ENCODE measurements at places on chromosomes 2 and 18. TPM values are rescaled to one million over a fixed set of nuclear protein-coding genes. Genes with fewer than 3 reads are reported as not detected.

GRCh38 chr2:216758256-216759155 is 63.2 kb upstream of the IGFBP5 start:
- ATAC-seq, result no peak

Gene OTOS
- total RNA-seq, result not detected

Gene PROKR1
- total RNA-seq, result not detected

Gene REEP1
- total RNA-seq, result 58.8 TPM

DNA sequence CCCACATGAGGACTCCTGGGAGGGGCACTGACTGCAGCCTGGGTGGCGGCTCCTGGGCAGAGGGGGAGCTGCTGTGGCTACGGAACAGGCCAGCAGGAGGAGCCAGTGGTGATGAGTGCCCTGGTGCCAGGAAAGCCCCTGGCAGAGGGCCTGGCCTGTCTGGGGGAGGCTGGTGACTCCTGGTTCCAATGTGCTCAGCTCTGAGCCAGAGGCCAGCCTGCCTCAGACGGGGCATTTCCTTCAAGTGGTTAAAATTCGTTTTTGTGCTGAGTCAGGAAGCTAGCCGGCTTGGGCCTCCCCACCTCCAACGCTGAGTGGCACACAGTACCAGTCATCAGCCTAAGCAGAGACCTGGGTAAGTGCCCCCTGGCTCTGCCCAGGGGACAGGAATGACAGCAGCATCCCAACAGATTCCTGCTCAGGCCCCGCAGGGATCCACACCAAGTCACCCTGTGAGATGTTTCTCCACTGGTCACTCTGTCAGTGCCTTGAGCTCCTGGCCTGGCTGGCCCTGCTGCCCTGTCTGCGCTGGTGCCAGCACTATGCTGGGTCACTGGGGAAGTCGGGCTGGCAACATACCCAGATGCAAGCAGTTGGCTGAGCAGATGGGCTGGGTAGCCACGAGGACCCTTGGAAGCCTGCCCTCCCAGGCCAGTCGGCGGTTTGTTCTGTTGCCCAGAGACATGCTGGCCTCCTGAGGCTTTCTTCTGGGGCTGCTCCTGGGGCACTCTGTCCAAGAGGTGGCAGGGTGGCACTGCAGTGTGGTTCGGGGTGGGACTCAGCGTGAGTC is 7.1 kb upstream of the KLF11 start:
- ATAC-seq, result peak; percentile 86

Gene ZNF385B
- 0.46 TPM for total RNA-seq

DNA sequence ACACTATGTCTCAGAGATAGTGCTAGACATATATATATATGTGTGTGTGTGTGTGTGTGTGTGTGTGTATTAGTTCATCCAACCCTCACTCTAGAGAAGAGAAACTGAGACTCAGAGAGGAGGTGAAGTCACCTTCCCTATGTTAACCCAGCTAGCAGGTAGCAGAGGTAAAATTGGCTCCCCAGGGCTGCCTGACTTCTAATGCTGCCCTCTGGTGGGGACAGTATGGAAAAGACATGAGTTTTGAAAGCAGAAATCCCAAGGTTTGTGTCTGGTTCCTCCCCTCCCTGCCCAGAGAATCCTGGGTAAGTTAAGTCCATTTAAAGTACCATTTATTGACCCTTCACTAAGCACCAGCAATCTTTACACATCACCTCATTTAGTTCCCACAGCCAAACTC is 137.7 kb downstream of the THNSL2 start:
- ATAC-seq, result no peak

- peak; percentile 42 for ATAC-seq
Observed at GRCh38 chr2:234406085-234406484, 90.8 kb downstream of the ARL4C start.

DNA sequence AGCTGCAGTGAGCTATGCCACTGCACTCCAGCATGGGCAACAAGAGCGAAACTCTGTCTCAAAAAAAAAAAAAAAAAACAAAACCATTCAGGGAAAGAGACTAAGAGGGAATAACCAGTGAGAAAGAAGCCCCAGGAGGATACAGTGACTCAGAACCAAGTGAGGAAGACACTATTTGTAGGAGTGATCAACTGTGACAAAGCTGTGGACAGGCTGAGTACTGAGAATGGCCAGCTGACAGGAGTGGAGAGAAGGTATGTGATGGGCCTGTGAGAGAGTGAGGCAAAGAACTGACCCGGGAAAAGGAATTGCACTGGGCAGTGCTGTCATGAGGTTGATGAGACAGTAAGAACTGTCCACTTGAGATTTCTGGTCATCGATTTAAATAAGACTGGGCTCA is 6.7 kb upstream of the LCT start:
- no peak for ATAC-seq

Gene CNGA3
- 4.6 TPM for total RNA-seq

DNA sequence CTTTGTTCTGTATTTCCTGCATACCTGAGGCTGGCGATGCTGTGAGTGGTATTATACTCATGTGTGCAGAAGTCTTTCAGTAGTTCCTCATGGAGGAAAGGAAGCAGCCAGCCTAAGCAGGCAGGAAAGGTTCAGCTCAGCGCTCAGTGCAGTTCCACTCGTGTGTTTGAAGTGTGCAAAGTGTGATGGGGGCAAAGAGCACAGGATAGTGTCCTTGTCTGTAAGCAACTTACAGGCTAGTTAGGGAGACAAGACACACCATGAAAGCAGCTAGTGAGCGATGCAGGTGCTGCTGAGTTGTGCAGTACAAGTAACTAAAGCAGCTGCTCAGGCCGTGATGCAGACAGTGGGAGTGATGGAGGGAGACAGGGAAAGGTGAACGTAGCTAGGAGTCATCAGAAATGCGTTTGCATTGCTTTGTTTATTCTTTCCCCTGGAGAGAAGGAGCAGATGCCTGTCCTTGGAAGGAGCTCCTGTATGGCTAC is 146.2 kb downstream of the LDLRAD4 start:
- no peak for ATAC-seq

Gene NFE2L2
- 94.0 TPM for total RNA-seq

- ATAC-seq, result no peak
Observed at GRCh38 chr2:190693533-190694232, 44.8 kb downstream of the NAB1 start.

GRCh38 chr2:134120406-134120732 is 133.5 kb upstream of the MGAT5 start:
- ATAC-seq, result peak; percentile 1

DNA sequence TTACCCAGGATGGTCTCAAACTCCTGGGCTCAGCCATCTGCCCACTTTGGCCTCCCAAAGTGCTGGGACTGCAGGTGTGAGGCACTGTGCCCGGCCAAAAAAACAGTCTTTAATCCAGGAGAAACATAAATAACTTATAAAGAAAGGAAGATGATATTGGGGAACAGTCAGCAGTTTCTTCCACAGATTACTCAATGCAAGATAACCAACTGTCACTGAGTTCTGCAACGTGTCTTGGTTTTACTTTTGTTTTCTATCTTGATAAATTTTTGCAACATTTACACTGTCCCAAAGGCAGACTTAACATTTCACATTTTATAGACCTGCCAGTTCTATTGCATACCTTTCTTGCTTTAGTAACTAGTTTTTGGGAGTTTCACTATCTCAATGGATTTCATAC is 71.1 kb downstream of the ANKRD44 start:
- ATAC-seq, result no peak

- no peak for ATAC-seq
Observed at GRCh38 chr2:177207101-177207500, 5.5 kb upstream of the HNRNPA3 start.

Gene KIF5C
- 235 TPM for total RNA-seq

Gene LAMA1
- total RNA-seq, result 1.0 TPM

Gene IL36B
- total RNA-seq, result not detected
